ENCODE measurements at places on chromosomes 4 and X.
A peak's percentile ranks its signal among the peaks of the same experiment; 100 is the strongest.

- no peak for DNase-seq
Observed at GRCh38 chr4:82823062-82823461, 24.5 kb upstream of the SCD5 start.

GRCh38 chr4:37760840-37761239 is 65.6 kb upstream of the PGM2 start:
- peak; percentile 21 for DNase-seq

- no peak for DNase-seq
Observed at GRCh38 chrX:36581030-36581429, 427.1 kb upstream of the FAM47C start.

DNA sequence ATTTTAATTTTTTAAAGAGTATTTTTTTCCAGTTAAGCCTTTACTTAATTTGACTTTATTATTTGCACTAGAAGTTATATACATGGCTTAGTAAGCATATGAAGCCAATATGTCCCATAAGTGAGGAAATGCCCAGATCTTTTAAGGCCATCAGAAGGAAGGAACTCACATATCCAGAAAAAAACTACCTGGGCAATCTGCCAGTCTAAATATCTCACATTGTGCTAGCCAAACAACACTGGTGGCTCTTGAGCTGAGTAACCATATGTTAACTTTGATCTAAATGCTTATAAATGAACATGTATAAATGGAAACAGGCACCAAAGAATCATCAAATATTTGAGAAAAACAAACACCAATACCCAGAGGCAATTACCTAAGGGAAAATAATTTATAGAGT is 138.6 kb upstream of the APOOL start:
- DNase-seq, result no peak

DNA sequence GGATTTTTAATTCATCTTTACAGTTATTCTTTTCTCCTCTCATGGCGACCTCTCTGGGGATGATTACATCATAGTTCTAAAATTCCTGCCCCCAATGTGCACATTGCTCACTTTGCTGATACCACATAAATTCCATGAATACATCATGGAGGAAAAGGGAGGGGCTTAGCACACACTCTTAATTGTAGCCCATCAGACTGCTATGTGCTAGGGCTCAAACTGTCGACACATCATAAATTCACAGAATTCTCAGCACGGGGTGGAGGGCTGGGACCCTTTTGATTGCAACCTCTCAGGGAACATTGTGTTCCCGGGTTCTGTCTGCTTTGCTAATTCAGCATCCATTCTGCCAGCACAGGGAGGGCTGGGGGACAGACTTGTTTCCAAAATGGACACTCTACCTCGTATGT is 592.9 kb downstream of the BCOR start:
- DNase-seq, result no peak

DNA sequence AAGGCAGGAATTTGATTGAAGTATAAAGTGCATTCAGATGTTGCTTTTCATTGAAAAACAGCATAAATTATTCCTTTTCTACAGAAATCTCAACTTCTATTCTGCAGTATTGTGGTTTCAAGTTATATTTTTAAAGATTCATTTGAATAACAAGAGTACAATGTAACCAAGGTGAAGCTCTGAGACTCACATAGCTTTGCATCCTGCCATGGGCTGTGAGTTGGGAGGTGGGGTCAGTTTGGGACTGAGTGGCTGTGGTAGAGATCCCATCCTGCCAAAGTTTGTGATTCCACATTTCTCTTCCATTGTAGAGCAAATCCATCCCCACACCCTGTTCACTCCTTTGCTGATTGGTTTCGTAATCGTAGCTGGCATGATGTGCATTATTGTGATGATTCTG is 69.2 kb downstream of the KIT start:
- no peak for DNase-seq

- no peak for DNase-seq
Observed at GRCh38 chrX:66193821-66194220, 29.8 kb downstream of the HEPH start.

DNA sequence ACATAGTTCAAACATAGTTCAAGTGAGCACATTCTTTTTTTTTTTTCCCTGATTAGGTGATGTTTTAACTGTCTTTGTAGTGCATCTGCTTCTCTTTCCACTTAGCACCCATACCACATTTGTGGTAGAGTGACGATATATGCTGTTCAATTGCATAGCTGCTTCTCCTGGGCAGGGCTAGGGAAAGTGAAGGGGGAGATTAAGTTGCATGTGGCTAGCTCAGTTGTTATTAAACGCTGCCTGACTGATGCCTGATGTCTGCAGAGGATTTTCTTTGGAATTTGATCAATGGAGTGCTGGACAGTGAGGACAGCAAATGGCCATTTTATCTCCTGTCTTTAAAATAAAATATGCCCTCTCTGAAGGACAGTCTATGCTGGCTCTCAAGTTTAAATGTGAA is 63.7 kb downstream of the ANK2 start:
- no peak for DNase-seq

- DNase-seq, result peak; percentile 35
Observed at GRCh38 chr4:95549246-95550114, 707 bp upstream of the UNC5C start.

- peak; percentile 54 for DNase-seq
Observed at GRCh38 chrX:103918050-103918449, 44.4 kb upstream of the TMSB15B start.

- no peak for DNase-seq
Observed at GRCh38 chr4:81789158-81789557, 317.5 kb upstream of the RASGEF1B start.

GRCh38 chr4:44765116-44765515 is 38.8 kb upstream of the GNPDA2 start:
- no peak for DNase-seq

GRCh38 chrX:36314303-36314702 is 394.8 kb downstream of the CFAP47 start:
- no peak for DNase-seq

DNA sequence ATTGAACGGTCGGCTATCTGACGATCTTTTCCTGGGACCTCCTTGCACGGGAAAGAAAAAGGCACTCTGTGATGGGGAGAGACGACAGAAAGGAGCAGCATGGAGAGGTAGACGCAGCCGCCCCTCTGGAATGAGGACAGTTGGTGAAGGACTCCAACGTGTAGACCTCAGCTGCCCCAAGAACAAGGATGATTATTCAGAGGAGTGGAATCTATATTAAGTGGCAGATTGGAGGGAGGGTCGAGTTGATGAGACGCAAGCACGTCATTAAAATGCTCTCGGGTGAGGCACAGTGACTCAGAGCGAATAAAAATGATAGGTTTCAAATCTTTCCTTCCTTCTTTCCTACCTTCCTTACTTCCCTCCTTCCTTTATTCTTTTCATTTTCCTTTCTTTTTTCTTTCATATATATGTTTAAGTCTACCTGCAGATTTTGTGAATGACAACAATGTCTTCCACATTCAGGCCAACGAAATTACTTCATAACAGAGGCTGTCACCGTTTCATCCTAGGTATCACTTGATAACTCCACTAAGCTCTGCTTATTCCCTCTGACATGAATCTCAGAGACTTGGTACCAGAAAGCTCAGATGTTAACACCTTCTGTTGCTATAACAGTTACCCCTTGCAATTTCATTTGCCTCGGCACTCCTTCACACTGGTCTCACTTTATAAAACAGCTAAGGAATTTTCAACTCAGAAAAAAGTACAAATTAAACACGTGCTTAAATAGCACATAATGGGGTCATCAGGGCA is 110.0 kb upstream of the PPARGC1A start:
- no peak for DNase-seq

All from suppressor macrophage (primary cell).